ENCODE measurements at places on chromosomes 1 and 21.

- DNase-seq: no peak
Measured at GRCh38 chr21:42404539-42404938, 837 bp downstream of the UBASH3A start.

DNA sequence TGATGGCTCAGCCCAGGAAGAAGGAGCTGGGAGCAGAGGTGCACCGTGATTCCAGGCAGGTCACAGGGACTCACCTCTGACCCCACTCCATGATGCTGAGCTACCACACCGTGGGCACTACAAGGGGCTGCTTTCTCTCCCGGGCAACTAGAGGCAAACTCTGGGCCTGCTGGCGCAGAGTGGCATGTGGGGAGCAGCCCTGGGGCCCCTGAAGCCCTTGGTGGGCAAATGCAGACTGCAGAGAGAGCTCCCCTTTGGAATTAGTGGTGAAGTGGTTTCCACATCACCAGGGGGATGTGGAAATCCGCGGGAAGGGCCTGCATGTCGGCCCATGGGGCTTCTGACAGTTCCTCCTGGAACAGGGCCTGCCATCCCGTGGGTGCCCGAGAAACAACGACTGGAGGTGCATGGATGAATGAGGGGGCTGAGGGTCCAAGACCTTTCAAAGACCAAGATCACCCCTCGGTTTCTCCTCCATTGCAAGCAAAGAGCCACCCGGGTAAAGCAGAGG, 11.8 kb upstream of the MMEL1 start:
- no peak for DNase-seq

- DNase-seq: no peak
Measured at GRCh38 chr21:43712268-43712942, 6.5 kb upstream of the PDXK start.

GRCh38 chr1:205069371-205070125, 14.7 kb downstream of the TMEM81 start:
- no peak for DNase-seq

DNA sequence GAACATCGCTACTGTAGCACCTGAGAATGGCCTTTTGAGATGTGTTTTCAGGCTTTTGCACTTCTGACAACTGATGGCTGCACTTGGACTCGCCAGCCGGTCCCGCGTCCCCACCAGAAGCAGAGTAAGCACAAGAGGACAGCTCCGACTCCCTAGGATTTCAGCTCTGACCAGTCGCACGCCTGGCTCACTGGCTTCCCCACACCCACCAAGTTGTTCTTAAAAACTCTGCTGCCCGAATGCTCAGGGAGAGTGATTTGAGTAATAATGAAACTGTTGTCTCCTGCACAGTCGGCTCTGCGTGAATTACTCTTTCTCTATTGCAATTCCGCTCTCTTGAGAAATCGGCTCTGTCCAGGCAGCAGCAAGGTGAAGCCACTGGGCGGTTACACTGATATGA, 40.2 kb upstream of the NLRP3 start:
- DNase-seq: no peak

- no peak for DNase-seq
Measured at GRCh38 chr1:51000160-51000559, 30.1 kb downstream of the CDKN2C start.

GRCh38 chr1:107262467-107263286, 121.8 kb downstream of the NTNG1 start:
- no peak for DNase-seq

DNA sequence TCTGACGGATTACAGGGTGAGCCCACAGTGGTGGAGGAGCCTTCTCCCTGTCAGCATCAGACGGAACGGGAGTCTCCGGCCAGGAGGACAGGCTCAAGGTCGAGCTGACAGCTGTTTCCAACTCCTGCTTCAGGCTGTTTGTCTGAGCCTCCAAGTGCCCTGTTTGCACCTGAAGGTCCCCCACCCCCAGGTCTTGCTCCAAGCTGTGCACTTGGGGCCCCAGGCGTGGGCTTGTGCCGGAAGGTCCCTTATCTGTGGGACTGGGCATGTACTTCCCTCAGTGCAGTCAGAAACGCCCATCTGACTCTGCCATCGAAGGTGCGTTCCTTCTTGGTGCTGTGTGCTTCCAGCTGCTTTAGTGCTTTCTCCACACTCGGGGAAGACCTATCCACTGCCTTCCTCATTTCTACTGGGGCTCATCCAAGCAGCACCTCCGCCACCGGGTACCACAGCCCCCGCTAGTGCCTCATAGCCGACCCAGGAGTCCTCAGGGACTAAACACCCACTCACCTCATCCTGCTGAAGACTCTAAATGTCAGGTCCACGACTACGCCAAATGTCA, 29.5 kb upstream of the CR2 start:
- no peak for DNase-seq

DNA sequence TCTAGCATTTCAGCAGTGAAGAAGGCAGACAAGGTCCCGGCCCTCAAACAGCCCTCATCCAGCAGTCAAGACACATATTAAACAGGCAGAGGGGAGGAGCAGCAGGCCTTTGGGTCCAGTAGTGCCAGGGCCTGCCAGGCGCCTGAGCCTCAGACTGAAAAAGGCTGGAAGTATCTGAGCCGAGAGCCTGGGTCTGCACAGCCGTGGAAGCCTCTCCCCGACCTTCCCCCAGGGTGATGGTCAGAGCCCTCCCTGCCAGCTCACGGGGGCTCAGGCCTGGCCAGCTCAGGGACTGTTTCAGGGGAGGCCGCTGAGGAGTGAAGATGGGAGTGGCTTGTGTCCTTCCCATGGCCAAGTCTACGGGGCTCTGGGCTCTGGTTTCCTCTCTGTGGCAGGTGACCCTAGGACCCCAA, 565.2 kb downstream of the PTPRU start:
- no peak for DNase-seq

GRCh38 chr1:90876101-90876500, 145.7 kb downstream of the ZNF644 start:
- DNase-seq: no peak

DNA sequence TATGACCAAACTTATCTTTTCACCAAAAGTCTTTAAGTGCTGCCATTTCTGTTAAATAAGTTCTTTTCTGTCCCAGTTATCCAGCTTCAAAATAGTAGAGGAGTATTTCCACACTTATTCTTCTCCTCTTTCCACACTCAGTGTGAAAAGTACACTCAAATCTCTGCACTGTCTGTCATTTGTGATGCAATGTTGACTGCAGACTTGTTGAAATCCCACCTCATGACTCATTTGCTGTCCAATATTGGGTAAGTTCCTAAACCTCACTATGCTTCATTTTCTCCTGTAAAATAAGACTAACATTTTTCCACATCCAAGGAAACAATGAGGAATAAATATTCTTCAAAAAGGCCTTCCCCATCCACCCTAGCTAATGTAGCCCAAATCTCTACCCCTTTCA, 17.5 kb downstream of the LRRIQ3 start:
- no peak for DNase-seq

GRCh38 chr1:53982763-53983104, 35.3 kb downstream of the LDLRAD1 start:
- DNase-seq: no peak

- DNase-seq: no peak
Measured at GRCh38 chr1:182875889-182876288, 36.7 kb downstream of the DHX9 start.

GRCh38 chr1:165367375-165367993, 11.0 kb upstream of the LMX1A start:
- peak; percentile 83 for DNase-seq

GRCh38 chr21:35207322-35207721, 158.2 kb upstream of the RUNX1 start:
- DNase-seq: no peak

DNA sequence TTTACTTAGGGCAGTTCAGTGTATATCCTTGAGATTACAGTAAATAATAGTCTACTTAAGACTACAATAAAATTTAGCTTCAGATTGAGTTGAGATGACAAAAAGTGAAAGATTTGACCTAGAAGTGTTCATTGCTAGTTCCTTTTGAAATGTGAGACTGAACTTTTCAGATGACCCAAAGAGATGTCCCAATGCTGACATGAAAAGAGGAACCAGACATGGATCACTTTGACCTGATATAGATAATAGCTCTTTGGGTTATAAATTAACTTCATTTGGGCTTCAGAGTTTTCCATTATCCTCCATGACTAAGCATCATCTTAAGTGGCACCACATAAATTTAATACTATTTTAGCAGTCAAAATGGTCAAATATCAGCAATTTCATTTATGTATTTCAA, 25.7 kb upstream of the OR10J5 start:
- no peak for DNase-seq

DNA sequence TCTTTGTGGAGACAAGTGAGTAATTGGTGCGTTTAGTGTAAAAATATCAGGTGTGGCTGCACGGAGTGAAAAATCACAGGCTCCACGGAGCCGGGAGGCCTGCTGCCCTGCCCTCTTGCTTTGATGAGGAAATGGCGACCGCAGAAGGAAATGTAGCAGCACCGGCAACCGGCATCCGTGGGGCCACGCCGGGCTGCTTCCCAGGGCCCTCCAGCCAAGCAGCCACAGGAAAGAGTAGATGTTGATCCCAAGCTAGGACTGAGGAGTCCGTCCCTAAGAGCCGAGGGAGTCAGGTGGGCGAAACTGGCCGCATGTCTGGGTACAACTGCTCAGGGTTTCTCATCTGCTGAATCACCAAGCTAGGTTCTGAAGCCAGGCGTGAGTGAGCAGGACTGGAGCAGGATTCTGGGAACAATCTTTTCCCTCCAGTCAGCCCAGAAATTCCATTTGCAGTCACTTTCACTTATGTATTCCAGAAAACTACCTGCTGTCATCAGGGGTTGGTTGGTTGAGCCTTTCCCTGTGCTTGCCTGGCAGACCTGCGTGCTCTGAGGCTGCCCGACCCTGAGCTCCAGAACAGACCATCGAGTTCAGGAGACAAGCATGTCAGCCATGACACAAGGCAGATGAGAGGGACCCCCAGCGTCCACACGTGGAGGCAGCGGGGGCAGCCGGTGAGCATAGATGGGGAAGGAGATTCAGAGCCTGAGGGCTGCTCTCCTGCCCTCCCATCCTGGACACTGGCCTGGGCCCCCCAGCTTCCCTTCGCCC, 5.8 kb upstream of the ITGB2 start:
- DNase-seq: no peak

DNA sequence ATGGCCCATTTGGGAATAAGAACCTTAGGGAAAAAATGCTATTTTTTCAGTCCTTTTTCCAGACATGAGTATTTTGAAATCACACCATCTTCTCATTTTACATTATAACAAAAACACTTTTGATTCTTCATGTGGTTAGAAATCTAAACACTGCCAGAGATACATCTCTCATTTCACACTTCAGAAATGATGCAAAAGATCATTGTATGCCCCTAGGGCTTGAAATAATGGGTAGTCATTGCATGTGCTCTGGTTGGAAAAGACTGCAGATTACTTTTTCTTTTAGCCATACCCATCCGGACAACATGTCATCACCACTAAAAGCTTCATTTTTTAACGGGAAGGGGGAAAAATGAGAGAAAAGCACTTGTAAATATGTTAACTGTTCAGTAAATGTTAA, 1152.2 kb upstream of the ADGRL4 start:
- DNase-seq: no peak

GRCh38 chr1:203518541-203518940, 24.6 kb downstream of the OPTC start:
- DNase-seq: no peak

DNA sequence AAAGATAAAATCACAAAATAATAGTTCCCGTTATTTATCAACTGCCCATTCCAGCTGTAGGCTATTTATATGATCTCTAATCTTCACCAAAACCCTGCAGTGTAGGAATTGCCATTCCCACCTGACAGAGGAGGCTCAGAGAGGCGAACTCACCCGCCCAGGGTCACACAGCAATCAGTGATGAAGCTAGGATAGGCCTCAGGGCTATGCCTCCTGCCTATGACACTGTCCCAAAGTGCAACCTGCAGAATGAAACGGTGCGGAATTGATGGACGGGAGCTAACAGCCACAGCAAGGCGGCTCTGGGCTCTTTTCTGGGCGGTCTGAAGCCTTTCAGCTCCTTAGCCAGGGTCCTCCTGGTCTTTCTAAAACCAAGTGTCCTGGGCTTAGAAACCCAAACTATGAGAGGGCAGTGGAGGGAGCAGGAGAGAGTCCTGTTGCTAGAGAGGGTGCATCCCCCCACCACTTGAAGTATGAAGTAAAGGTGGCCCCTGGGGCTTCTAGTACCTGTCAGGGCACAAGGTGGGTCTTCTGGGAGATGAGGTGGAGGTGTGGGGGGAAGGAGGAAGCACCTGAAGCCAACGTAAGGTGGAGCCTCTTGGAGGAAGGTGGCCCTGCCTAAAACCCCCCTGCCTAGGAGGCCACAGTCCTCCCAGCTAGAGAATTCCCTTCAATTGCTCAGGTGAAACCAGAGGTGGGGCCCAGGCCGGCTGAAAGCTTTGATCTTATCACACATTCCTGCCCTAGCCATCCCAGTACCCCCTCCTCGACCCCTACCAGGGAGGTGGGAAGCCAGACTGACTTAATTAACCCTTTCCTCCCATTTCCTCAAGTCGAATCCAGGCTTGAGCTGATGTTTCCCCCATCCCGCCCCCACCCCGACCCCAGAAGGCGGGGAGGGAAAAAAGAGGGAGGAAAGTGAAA, 14.8 kb downstream of the HSPG2 start:
- no peak for DNase-seq

DNA sequence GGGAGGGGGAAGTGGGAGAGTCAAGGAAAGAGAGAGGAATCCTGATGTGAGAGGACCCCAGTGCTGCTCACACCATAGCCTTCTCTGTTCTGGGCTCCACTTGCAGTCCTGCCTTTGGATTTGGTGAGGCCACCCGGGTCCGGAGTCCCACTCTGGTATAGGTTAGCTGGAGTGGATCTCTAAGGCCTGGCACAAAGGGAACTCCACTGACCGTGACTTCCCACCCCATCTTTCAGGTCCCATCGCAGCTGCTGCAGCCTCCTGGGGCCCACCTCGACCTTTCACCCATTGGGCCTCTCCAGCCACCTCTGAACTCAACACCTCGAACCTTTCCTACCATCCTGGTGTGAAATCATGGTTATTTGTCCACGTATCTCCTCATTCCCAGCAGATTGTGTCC, 324.4 kb downstream of the MATN1 start:
- DNase-seq: no peak

DNA sequence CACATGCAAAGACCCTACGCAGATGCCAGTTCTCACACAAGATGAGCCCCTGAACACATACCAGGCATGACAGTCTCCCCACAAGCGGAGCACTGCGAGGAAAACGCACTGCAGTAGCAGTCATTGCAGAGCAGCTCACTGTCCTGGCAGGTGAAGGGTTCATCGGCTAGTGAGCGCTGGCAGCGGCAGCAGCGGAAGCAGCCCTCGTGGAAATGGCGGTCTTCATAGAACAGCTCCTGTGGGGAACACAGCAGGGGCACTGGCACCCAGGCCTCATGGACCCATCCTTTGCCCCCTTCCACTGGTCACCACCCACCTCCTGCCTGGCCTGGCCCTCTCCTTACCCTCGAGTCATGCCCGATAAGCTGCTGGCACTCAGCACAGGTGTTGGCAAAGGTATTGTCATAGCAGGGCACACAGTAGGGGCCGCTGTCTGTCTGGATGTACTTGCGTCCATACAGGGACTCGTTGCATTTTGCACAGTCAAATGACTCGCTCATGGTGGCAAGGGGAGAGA, 6.3 kb downstream of the FHL3 start:
- DNase-seq: no peak

DNA sequence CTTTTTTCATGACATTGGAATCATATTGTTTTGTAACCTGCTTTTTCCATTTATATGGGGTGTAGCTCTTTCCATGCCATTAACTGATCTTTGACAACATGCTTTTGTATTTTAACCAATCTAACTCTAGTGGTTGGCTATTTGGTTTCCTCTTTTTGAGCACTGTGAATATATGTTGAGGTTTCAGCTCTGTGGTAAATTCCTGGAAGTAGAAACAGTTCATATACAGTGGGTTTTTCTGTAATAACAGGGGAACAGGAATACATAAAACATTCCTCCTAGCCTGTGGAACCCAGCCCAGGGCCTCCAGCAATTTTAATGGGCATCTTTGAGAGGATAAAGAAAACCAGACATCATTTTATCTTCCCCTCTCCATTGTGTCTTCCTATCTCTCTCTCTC, 17.4 kb downstream of the AZIN2 start:
- DNase-seq: no peak

All from NCI-H446 (cell line).